ENCODE measurements at places on chromosomes 3 and 15. TPM values are rescaled to one million over a fixed set of nuclear protein-coding genes. Genes with fewer than 3 reads are reported as not detected.

Gene ADAMTS17
- total RNA-seq, result 0.75 TPM

Gene JMJD7
- 2.7 TPM for total RNA-seq

Gene TM4SF4
- total RNA-seq, result not detected

Gene CKMT1B
- not detected for total RNA-seq

Gene CNTN4
- under 0.01 TPM for total RNA-seq

Gene WNT7A
- not detected for total RNA-seq
